ENCODE measurements at places on chromosomes 1 and 21.

DNA sequence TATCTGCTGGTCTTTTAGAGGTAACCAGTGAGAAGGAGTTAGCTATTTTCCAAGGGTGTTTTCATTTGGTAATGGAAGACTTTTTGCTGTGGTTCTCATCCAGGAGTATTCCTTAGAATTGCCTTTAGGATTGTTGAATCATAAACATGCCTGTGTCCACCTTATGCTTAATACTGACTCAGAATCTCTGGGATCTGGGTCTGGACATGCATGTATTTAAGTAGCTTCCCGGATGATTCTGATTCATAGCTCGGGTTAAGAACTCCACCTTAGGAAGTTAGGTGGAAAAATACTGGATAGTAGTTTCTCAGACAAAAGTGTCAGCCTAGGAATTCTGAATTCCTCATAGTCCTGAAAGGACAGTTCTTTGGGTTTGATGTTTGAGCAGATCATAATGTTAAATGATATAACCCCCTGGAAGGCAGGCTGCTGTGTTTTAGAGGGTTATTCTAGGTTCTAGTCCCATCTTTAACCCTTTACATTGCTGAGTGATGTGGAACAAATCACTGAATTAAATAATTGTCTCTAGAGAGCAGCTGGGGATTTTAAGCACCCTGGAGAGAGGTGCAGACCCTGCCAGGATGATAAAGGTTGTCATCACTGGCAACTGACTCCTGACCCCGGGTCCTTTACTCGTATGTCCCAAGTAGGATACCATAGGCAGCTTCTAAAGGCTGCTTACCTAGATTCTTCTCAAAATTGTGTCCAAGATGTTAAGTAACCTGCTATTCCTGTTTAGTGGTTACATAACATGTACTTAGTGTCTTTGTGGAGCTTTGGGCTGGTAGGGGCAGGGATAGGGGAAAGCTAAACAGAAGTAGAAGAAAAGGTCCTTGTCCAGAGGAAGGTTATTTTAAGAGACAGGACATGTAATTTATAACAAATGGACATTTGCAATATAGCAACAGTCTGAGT is 14.5 kb upstream of the C4BPB start:
- no peak for DNase-seq

GRCh38 chr1:241997401-241997998 is 1.4 kb downstream of the MAP1LC3C start:
- DNase-seq, result no peak

GRCh38 chr1:168529518-168529917 is 14.3 kb downstream of the XCL2 start:
- DNase-seq, result no peak

- DNase-seq, result no peak
Observed at GRCh38 chr1:3369446-3370076, 84.9 kb upstream of the ARHGEF16 start.

DNA sequence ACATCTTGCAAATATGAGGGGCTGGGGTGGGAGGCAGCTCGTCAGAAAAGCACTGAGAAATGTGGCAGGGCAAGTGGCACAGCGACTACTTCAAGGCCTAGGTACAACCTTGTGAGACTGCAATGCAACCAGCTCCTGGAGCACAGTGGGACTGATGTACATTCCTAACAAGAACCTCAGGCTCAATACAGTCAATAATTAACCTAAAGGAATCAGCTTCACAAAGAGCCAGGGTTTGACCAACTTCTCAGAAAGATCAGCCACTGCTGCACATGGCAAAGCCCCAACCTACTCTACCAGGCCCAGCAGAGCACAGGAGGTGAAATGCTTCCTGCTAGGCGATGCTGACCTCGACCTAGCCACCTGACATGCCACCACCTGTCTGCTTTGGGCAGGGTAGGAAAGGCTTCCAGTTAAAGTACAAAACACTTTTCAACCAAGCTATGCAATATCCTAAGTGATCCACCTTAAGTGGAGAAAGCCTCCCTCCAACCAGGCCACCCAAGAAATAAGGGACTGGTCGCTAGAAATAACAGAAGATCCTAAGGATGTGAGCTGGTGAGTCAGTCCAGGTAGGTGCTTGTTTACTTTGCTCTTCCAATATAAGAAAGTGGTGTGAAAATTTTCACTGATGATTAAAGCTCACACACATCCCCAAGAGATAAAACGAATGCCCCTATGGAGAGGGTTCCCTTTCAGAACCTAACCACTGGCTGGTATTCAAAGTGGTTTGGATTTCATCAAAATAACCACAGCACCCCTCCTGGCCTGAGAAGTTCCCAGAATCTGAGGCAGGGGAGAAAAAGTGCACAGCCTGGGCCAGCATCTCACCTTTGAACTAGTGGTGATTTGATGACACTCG is 2.1 kb downstream of the RIPK4 start:
- DNase-seq, result no peak

DNA sequence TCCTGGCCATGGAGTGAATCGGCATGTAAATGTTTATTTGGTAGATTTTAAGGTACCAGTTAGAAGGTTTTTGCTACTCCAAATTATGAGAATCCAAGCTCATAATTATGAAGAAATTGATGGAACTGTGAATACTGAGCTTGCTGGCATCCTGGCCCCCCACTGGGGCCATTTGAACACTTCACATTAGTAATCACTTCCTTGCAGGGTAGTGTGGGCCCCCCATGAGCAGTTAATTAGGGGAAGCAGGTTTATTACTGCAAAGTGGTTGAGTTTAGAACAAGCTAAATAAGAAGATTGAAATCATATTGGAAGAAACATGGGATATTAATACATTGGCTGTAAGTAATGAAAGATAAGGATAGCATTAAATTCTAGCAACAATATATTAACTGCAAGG is 86.7 kb downstream of the S1PR1 start:
- no peak for DNase-seq

DNA sequence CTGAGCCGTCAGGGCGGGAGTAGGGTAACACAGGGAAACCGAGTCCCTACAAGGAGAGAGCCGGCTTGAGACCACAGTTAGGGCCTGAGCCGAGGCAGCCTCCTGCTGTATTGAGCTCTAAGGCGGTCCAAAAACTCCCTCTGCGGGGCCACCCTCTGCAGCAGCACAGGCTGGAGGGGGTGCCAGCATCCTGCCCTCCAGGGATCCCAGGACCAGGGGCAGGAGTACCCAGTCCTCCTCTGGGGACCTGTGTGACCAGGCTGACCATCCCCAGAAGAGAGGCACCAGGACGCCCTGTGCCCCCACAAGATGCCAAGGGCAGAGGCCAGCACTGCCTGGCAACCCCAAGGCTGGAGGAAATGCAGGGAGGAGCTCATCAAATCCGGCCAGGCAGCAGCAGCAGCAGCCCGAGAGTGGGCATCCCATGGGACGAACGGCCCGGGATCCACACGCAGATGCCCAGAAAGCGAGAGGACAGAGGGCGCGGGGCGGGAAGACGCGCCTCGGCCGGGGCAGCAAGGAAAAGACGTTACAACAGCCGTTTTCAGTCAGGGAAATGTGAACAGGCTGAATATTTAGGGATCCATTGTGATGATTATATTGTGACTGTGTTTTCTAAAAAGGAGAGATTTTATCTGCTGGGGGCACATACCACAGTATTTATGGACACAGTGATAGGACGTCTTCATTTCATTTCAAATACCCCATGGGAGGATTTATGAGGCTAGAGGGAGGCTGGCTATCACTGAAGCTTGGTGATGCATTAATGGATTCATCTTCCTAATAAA is 57.1 kb upstream of the COL18A1 start:
- DNase-seq, result no peak

- DNase-seq, result no peak
Observed at GRCh38 chr1:162373541-162374260, 3.0 kb downstream of the SPATA46 start.

Measured in CD4-positive, alpha-beta T cell treated with Interleukin-6 at 100 ng/mL for 8 hours (primary cell).